Stomach (tissue), 19 donors: ENCODE measurements at places on chromosomes 2 and 18. TPM values are rescaled to one million over a fixed set of nuclear protein-coding genes. Genes with fewer than 3 reads are reported as not detected.

The CNGA3 gene
- 6.4 TPM for total RNA-seq

The TMEM247 gene
- total RNA-seq, result not detected

The IL37 gene
- not detected for total RNA-seq

The RRM2 gene
- total RNA-seq, result 1.2 TPM

The RAX gene
- not detected for total RNA-seq

The MC5R gene
- total RNA-seq, result not detected

The HAAO gene
- total RNA-seq, result 0.89 TPM

The SERPINB10 gene
- not detected for total RNA-seq

The GALNT3 gene
- total RNA-seq, result 28.6 TPM

The CDK5R2 gene
- total RNA-seq, result 0.58 TPM

The OSBPL1A gene
- total RNA-seq, result 104 TPM

The SFT2D3 gene
- 6.7 TPM for total RNA-seq

DNA sequence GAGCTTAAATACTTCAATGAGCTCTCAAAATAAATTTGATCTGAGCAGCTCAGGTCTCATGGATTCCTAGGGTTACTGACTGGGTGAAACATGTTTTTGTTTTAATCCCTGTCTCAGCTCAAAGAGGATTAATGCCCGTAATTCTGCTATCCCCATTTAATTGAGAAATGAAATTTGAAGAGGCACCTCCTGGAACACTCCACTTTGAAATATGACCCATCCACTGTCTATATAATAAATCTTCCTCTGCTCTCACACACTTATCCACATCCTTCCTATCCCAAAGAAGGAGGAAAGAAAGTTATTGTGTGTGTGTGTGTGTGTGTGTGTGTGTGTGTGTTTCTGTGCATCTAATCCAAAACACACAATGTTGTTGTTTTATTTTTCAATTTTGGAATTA, 2082.4 kb upstream of the PIK3C3 start:
- H3K36me3 ChIP-seq, result no peaks in the 10 kb centered on the region
- no peaks in the 10 kb centered on the region for H3K4me1 ChIP-seq
- no peaks in the 10 kb centered on the region for H3K27me3 ChIP-seq
- H3K4me3 ChIP-seq, result no peak overlapping the region

- no peak for DNase-seq
- H3K27me3 ChIP-seq, result peaks cover 7% of the 10 kb centered on the region
These were observed 23.3 kb upstream of the LMAN1 start for GRCh38 chr18:59382383-59382782.

GRCh38 chr2:21773168-21773567, 649.4 kb downstream of the TDRD15 start:
- no peaks in the 10 kb centered on the region for H3K4me1 ChIP-seq
- H3K36me3 ChIP-seq, result no peaks in the 10 kb centered on the region
- H3K27me3 ChIP-seq, result no peaks in the 10 kb centered on the region
- H3K27ac ChIP-seq, result no peak overlapping the region
- DNase-seq, result no peak

- H3K4me3 ChIP-seq, result no peak overlapping the region
- no peaks in the 10 kb centered on the region for H3K36me3 ChIP-seq
- H3K4me1 ChIP-seq, result no peaks in the 10 kb centered on the region
- DNase-seq, result no peak
- no peak overlapping the region for H3K27ac ChIP-seq
These were observed 27.5 kb upstream of the MARCHF7 start for GRCh38 chr2:159684796-159685195.

DNA sequence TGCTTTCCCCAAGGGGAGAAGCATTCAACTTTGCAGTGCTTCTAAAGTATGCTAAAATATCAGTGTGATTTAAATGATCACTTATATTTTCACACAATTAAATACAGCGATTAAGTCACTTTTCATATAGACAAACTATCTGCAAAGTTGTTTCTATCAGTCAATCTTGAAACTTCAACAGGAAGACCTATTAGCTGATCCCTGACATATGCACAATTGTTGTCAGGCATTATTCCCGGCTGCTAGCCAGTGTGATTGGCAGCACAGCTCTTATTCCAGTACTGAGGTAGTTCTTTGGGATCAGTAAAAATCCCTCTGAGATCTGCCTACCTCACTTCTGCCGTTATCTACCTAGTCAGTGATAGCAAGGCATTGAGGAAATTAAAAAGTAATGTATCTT, 629.5 kb downstream of the NR4A2 start:
- no peak for DNase-seq
- no peak overlapping the region for H3K27ac ChIP-seq
- no peaks in the 10 kb centered on the region for H3K36me3 ChIP-seq
- no peaks in the 10 kb centered on the region for H3K27me3 ChIP-seq

DNA sequence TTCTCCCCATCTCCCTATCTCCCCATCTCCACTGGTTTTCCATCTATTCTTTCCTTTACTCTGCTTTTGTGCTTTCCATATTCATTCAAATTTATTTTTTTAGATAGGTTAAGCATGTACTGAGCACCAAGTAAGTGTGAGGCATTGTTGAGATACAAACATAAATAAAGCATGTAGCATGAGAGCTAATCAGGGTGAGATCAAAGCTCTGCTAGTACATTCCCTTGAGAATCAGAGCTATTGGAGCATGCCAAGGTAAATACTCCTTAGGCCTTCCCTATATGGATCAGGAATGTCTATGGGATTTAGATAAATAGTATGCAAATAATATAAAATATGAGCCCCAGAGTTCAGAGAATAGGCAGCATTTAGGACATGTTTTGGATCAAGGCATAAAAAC, 25.3 kb downstream of the BABAM2 start:
- no peak for DNase-seq
- H3K4me1 ChIP-seq, result peaks cover 23% of the 10 kb centered on the region
- no peaks in the 10 kb centered on the region for H3K27me3 ChIP-seq
- no peaks in the 10 kb centered on the region for H3K36me3 ChIP-seq
- no peak overlapping the region for H3K4me3 ChIP-seq
- H3K27ac ChIP-seq, result peak overlapping the region; percentile 71

DNA sequence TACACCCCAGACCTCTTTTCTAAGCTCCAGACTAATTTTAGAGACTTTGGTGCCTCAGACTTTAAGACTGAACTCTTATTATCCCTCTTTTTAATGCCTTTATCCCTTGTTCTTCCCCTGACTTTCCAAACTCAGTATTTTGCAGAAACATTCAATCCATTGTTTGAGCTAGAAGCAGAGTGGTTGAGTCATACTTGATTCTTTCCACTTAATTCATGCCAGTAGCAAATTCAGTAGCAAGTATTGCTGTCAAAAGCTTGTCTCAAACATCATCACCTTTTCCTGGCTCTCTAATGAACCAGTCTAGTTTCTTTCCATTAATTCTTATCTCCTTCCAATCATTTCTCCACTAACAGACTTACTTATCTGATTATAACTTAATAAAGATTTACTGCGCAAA, 699.7 kb upstream of the ZNF804A start:
- H3K27me3 ChIP-seq, result no peaks in the 10 kb centered on the region
- H3K36me3 ChIP-seq, result no peaks in the 10 kb centered on the region
- no peaks in the 10 kb centered on the region for H3K4me1 ChIP-seq
- no peak overlapping the region for H3K27ac ChIP-seq
- no peak for DNase-seq

GRCh38 chr18:35371412-35372195, 5.5 kb downstream of the ZNF396 start:
- peaks cover 6% of the 10 kb centered on the region for H3K4me1 ChIP-seq
- no peak overlapping the region for H3K4me3 ChIP-seq
- no peak overlapping the region for H3K27ac ChIP-seq
- no peak for DNase-seq
- H3K27me3 ChIP-seq, result no peaks in the 10 kb centered on the region

- peaks cover 100% of the 10 kb centered on the region for H3K4me1 ChIP-seq
- no peaks in the 10 kb centered on the region for H3K36me3 ChIP-seq
- no peaks in the 10 kb centered on the region for H3K27me3 ChIP-seq
These were observed 98.8 kb downstream of the TNS1 start for GRCh38 chr2:217903859-217904613.

- peak overlapping the region; percentile 86 for H3K27ac ChIP-seq
- peaks cover 40% of the 10 kb centered on the region for H3K4me1 ChIP-seq
- no peak overlapping the region for H3K4me3 ChIP-seq
These were observed 96.3 kb downstream of the B3GNT2 start for GRCh38 chr2:62292190-62292589.

GRCh38 chr2:43321446-43321845, 95.0 kb upstream of the ZFP36L2 start:
- no peak for DNase-seq
- no peak overlapping the region for H3K4me3 ChIP-seq
- peaks cover 12% of the 10 kb centered on the region for H3K4me1 ChIP-seq
- peaks cover 15% of the 10 kb centered on the region for H3K36me3 ChIP-seq

- peaks cover 19% of the 10 kb centered on the region for H3K4me1 ChIP-seq
- H3K36me3 ChIP-seq, result no peaks in the 10 kb centered on the region
- no peaks in the 10 kb centered on the region for H3K27me3 ChIP-seq
- H3K27ac ChIP-seq, result no peak overlapping the region
These were observed 2.7 kb upstream of the CERS6 start for GRCh38 chr2:168453404-168453803.

DNA sequence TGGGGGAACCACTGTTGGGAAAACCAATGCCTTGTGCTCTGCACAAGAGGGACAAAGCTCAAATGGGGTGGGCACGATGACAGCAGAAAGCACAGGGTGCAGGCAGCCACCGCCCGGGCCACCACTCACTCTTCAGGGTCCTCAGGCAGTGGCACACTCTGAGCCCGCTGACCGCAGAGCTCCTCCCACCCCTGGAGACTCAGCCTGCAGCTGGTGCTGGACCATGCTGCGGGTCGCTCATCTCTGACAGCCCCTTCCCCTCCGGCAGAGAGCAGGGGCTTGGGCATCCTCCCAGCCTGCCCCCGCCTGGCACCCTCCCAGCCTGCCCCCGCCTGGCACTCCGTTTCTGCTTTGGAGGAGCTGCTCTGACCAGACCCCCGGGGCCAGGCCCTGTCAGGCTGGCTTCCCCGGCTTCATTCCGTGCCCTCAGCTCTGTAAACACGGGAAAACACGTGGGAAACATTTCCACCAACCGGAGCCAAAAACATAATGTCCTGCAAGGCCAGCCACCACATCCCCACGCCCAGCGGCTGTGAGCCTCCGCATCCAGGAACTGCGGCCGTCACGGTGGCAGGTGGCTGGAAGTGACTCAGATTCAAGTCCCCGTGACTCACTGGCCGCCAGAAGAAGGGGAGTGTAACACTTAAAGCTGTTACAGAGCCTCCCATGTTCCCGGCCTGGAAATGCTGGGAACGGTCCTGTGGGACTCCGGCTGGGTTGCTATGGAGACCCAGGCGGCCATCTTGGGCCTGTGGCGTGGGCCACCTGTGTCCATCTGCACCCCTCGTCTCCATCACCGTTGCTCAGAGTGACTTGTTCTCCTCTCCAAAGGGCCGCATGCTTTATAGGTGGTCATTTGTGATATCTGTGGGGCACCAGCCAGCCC, 6.8 kb upstream of the SNED1 start:
- peaks cover 45% of the 10 kb centered on the region for H3K4me1 ChIP-seq
- peak overlapping the region; percentile 70 for H3K27ac ChIP-seq
- peaks cover 4% of the 10 kb centered on the region for H3K27me3 ChIP-seq
- DNase-seq, result peak; percentile 90
- no peaks in the 10 kb centered on the region for H3K36me3 ChIP-seq
- H3K4me3 ChIP-seq, result no peak overlapping the region

GRCh38 chr2:67600946-67601345, 203.8 kb downstream of the ETAA1 start:
- H3K4me3 ChIP-seq, result no peak overlapping the region
- no peaks in the 10 kb centered on the region for H3K36me3 ChIP-seq
- H3K27ac ChIP-seq, result no peak overlapping the region
- DNase-seq, result no peak
- no peaks in the 10 kb centered on the region for H3K4me1 ChIP-seq
- H3K27me3 ChIP-seq, result no peaks in the 10 kb centered on the region

- H3K27me3 ChIP-seq, result no peaks in the 10 kb centered on the region
- peak overlapping the region; percentile 92 for H3K4me3 ChIP-seq
- no peak for DNase-seq
- no peaks in the 10 kb centered on the region for H3K36me3 ChIP-seq
- H3K4me1 ChIP-seq, result peaks cover 45% of the 10 kb centered on the region
- peak overlapping the region; percentile 96 for H3K27ac ChIP-seq
These were observed 1.3 kb upstream of the CEP68 start for GRCh38 chr2:65054749-65055421.

- H3K4me3 ChIP-seq, result no peak overlapping the region
- peak overlapping the region; percentile 83 for H3K27ac ChIP-seq
- DNase-seq, result no peak
- H3K36me3 ChIP-seq, result no peaks in the 10 kb centered on the region
- peaks cover 44% of the 10 kb centered on the region for H3K4me1 ChIP-seq
These were observed 140.1 kb downstream of the HDAC4 start for GRCh38 chr2:239260546-239261327.

DNA sequence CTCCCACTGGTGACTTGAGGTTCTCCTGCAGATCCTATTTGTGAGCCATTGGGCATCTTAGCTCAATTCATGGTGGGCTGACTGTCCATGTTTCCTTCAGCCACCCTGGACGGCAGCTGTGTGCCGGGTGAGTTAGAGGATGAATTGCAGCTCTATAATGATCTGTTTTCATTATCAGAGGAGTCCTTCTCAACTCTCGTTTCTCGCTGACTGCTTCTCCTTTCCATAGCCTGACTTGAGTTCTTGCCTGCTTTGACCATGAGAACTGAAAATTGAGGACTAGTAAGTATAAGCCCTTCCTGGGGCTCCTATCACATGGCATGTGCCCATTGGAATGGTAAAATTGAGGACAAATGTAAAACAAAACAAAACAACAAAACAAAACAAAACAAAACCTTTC, 121.8 kb downstream of the CDC42EP3 start:
- H3K4me3 ChIP-seq, result no peak overlapping the region
- no peaks in the 10 kb centered on the region for H3K27me3 ChIP-seq
- no peaks in the 10 kb centered on the region for H3K4me1 ChIP-seq
- no peak for DNase-seq
- no peaks in the 10 kb centered on the region for H3K36me3 ChIP-seq
- no peak overlapping the region for H3K27ac ChIP-seq

DNA sequence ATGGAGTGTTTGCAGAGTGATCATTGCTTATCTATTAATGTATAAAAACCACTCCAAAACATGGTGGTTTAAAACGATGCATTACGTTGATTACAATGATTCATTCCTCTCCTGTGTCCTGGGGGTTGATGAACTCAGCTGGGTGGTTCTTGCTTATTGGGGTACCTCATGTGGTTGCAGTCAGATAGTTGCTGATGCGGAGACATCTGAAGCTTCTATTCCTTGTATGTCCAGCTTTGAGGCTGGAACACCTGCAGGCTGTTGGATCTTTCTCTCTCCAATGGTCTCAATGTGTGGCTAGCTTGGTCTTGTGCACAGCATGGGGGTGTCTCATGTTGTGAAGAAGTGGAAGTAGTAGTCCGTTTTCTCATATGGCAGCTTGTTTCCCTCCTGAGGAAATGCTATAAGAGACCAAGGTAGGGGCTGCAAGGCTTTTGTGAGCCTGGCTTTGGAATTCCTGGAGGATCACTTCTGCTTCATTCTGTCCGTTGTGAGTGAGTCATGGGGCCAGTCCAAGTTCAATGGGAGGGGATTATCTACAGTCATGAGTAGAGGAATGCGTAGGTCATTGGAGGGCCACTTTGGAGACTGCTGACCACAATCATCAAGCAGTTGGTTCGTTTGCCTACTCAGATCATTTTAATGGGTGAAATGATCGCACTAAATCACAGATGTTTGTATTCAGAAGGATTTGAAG, 601.0 kb downstream of the SLC4A3 start:
- H3K4me1 ChIP-seq, result no peaks in the 10 kb centered on the region
- no peak overlapping the region for H3K4me3 ChIP-seq
- H3K27me3 ChIP-seq, result no peaks in the 10 kb centered on the region
- no peak for DNase-seq
- no peak overlapping the region for H3K27ac ChIP-seq
- H3K36me3 ChIP-seq, result no peaks in the 10 kb centered on the region

GRCh38 chr2:52210611-52211010, 1178.7 kb upstream of the NRXN1 start:
- H3K4me3 ChIP-seq, result no peak overlapping the region
- no peak overlapping the region for H3K27ac ChIP-seq
- no peak for DNase-seq
- no peaks in the 10 kb centered on the region for H3K4me1 ChIP-seq

GRCh38 chr18:77254711-77255405, 5.2 kb downstream of the GALR1 start:
- H3K36me3 ChIP-seq, result no peaks in the 10 kb centered on the region
- no peak overlapping the region for H3K4me3 ChIP-seq
- no peak for DNase-seq
- no peak overlapping the region for H3K27ac ChIP-seq
